Activated naive CD8-positive, alpha-beta T cell treated with anti-CD3 and anti-CD28 coated beads for 36 hours (primary cell): ENCODE measurements at places on chromosomes 3 and 15.

DNA sequence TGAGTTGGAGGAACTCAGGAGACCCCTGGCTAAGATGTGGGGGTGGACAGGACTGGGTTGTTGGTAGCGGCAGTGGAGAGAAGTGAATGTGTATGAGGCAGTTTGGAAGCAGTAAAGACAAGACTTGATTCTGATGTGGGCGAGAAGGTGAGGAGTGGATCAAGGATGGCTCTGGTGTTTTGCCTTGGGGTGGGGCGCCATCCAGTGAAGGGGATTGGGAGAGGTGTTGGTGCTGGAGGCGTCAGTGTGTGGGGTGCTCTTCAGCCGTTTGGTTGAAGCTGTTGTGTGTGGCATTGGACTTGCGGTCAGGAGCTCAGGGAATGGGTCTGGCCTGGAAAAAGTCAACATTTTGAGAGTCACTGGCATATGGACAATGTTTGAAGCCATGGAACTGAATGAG is 13.3 kb downstream of the FAN1 start:
- no peak for DNase-seq

GRCh38 chr15:34815836-34816235 is 20.5 kb upstream of the ACTC1 start:
- DNase-seq: no peak

DNA sequence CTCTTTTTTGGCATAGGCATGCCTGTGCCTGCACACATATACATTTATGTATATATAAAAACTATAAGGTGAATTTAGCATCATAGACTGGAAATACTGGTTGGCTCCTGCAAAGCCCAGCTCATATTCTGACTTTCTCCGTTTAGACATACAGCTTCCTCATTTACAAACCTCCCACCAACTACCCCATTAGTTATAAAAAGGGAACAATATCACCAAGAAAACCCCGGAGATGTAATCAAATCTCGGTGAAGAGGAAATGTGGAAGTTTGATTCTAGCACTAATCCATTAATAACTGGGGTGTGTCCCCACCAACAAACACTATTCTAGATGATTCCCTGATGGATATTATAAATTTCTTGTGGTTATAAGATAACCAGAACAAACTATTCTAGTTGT is 517.7 kb upstream of the TBL1XR1 start:
- DNase-seq: no peak

GRCh38 chr3:190566043-190566933 is 52.4 kb downstream of the IL1RAP start:
- DNase-seq: peak; percentile 69

DNA sequence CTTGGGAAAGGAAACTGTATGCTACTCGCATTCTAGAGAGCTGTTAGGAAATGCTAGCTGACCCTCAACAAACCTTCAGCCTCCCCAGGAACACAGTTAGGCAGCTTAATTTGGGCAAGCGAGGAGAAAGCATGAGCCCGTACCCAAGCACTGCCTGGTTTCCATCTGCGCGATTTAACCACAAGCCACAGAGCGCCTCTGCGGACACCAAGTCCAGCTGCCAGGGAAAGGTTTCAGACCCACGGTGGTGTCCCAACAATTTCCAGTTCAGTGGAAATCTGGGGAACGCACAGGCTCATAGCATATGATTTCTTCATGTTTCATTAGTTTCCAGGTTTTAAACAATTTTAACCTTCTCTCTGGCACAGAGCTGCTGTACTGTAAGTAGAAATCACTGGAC is 617.6 kb downstream of the FHIT start:
- DNase-seq: no peak

- DNase-seq: no peak
Measured at GRCh38 chr15:70830615-70831014, 23.3 kb downstream of the LARP6 start.

- DNase-seq: no peak
Measured at GRCh38 chr3:52865994-52866393, 31.2 kb upstream of the MUSTN1 start.

- DNase-seq: no peak
Measured at GRCh38 chr3:12938258-12938711, 96.9 kb upstream of the RPL32 start.

DNA sequence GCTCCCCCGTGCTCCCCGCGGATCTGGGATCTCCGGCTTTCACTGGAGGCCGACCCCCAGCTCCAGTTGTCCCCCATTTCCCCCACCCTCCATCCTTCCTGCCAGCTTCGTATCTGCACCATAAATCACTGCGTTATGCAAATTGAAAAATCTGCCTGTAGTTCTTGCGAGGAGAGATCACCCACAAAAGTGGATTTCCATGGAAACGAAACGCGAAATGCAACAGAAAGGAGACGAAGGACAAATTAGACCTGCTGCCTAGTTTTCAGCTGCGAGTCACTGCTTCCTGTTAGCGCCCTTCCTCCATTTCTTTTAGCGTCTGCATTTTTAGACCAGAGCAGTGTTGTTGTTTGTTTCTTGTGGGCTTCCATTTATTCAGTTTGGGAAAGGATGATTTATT is 127.1 kb upstream of the ATP10A start:
- DNase-seq: no peak

- DNase-seq: no peak
Measured at GRCh38 chr3:150055332-150055731, 84.6 kb upstream of the PFN2 start.

- no peak for DNase-seq
Measured at GRCh38 chr15:87609894-87610293, 646.6 kb downstream of the NTRK3 start.

GRCh38 chr3:56398659-56399058 is 69.6 kb downstream of the ERC2 start:
- DNase-seq: no peak

- no peak for DNase-seq
Measured at GRCh38 chr3:128194843-128195242, 41.6 kb downstream of the EEFSEC start.

DNA sequence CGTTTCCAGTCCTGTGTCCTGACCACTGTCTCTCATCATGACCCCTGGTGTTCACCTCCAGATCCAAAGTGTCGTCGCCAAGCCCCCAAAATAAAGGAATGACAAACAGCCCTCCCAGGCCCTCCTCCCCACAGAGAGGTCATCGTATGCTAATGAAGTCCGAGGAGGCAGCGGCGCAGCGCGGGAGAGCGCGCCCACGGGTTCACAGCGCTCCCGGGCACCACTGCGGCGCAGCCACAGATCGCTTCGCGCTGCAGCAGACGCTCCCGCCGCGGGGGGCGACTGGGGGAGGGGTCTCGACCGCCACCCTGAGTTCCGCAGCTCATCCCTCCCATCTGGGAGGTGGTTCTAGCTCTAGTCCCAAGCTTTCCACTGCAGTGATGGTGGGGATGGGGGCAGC is 1.3 kb downstream of the DGKG start:
- no peak for DNase-seq

DNA sequence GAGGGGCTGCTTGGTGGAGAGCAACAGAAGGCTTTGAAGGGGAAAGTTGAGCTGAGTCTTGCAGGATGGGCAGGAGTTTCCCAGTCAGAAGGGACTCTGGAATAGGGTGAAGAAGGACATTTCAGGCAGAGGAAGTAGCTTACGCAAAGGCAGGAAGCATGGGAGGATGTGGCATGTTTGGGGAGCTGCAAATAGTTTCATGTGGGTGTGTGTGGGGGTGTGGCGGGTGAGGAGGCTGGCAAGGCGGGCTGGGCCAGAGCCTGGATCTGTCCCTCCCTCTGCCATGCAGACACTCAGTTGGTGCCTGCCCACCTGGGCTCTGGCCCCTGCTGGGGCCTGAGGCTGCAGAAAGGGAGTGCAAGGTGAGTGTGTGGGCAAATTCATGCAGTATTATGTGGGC is 10.4 kb downstream of the TEX264 start:
- DNase-seq: peak; percentile 29

GRCh38 chr3:146072061-146072460 is 88.9 kb downstream of the PLOD2 start:
- no peak for DNase-seq

GRCh38 chr3:141426404-141427034 is 58.2 kb downstream of the ZBTB38 start:
- no peak for DNase-seq

DNA sequence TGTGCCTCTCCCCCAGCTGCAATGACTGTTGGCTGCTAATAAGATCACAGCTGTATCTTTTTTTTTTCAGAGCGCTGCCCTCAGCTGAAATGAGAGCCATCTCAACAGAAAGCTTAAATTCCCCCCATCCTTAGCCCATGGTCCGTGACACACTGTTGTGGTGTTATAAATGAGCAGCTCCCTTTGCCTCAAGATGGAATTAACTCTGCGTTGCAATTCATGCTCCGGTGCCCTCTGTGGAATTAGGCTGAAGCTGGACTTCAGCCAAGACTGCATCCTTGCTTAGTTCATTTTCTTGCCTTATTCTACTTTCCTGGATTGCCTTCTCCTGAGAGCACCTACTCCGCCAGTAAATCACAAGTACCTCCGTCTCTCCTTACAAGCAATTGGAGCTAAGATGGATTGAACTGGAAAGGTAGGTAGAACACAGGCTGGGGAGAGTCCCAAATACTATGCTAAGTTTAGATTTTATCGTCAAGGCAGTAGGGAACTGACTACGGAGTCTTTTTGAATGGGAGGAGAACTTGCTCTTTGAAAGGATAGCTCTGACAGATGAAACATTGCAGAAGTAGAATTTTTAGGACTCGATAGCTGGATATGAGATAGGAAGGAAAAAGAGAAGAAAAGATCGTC is 39.0 kb upstream of the THRB start:
- no peak for DNase-seq

- no peak for DNase-seq
Measured at GRCh38 chr15:63054281-63054683, 11.7 kb downstream of the TPM1 start.

- DNase-seq: no peak
Measured at GRCh38 chr3:102037209-102037608, 187.9 kb downstream of the NFKBIZ start.

DNA sequence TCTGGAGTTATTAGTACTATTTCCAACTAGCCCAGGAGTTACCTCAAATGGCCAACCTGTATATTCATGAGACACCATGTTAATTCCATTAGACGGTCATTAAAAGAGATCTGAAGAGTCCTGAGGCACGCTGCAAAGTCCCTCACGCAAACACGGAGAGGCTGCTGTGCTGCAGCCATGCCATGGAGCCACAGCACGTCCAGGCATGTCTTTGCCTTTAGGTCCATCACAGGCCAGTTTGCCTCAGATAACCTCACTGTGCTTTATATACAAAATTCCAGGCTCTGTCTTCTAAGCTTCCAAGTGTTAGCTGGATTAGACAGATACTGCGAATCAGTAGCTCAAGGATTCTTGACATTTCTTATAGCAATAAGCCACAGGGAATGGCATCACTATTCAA is 9.8 kb upstream of the PLAAT1 start:
- DNase-seq: no peak

DNA sequence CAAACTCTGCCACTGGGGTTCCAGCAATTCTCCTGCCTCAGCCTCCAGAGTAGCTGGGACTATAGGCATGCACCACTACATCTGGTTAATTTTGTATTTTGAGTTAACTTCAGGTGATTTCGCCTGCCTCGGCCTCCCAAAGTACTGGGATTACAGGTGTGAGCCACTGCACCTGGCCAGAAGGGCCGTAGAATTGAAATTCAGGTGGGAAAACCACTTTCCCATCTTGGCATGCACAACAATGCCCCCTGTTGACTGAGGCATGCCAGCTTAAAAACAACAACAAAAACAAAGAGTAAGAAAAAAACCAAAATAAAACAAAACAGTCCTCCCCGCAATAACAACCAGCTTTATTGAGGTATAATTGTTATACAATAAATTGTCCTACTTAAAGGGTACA is 32.6 kb upstream of the RAB11A start:
- DNase-seq: no peak

DNA sequence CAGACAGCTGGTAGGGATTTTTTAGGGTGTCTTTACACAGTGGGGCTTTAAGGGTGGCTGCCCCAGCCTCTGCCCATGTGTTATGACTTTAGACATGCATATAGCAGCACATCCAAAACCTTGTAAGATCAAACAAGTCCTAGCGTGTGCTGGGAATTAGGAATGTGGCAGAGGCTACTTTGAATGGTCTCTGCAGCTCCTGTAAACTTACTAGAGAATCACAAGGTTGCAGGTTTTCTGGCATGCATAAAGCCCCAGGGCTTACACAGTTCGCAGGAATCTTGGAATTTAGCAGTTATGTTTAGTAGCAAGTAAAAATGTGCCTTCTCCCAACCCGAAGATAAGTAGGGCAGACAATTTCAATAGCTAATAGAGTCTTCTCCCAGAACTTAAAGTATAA is 46.9 kb upstream of the COL6A6 start:
- no peak for DNase-seq

DNA sequence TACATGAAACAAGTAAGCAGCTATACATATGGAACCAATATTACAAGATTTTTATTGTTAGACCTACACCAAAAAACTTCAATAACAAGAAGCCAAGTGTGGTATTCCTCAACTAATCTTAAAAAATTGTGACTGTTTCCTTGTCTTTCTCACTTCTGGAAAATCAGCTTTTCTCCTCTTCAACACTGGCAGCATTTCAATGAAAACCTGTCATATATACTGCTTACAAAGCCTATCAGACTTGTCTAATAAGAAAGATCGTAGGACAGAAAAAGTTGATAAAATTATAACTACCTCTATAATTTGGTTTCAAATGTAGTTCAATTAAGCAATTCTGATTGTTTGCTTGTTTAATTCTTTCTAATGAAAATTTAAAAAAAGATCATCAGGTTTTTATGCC is 55.1 kb downstream of the CBLB start:
- DNase-seq: no peak

GRCh38 chr3:157919319-157919887 is 186.8 kb downstream of the SHOX2 start:
- DNase-seq: no peak

GRCh38 chr3:22734207-22734606 is 468.9 kb upstream of the UBE2E2 start:
- no peak for DNase-seq

DNA sequence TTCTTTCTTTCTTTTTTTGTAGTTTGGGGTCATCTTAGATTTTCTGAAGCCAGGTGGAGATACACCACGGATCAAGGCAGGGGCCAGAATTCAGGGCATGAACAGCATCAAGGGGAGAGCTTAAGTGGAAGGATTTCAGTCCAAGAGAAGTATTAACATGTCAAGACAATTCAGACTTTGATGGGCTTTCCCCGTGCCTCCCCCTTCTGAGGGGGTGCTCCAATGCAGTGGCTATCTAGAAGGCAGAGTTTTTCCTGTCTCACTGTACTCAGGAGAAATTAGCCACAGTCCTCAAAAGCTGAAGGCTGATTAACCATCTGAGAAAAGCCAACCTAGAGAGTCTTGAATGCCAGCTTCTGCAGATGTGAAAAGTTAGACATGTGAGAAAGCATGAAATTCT is 127.3 kb downstream of the TGFBR2 start:
- no peak for DNase-seq

DNA sequence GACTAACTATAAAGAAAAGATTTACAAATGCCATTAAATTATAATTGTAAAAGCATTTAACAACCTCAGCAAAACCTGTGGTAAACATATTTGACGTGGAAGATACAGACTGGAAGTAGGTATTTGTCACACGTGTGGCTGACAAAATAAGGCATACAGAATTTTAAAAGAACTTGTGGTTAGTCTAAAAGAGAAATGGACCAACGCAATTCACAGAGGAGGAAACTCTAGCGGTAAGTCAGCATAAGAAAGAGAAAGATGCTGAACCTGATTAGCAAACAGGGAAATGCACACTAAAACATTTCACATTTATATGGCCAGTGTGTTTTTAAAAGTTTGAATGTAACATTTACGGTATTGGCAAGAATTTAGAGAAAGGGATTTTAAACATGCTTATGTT is 35.3 kb downstream of the KCNH8 start:
- no peak for DNase-seq

- DNase-seq: no peak
Measured at GRCh38 chr15:41775651-41776050, 1.4 kb downstream of the MAPKBP1 start.
